ENCODE measurements at places on chromosomes 12 and 14.

GRCh38 chr12:102483466-102483865, 3.1 kb upstream of the IGF1 start:
- DNase-seq: peak; percentile 14

DNA sequence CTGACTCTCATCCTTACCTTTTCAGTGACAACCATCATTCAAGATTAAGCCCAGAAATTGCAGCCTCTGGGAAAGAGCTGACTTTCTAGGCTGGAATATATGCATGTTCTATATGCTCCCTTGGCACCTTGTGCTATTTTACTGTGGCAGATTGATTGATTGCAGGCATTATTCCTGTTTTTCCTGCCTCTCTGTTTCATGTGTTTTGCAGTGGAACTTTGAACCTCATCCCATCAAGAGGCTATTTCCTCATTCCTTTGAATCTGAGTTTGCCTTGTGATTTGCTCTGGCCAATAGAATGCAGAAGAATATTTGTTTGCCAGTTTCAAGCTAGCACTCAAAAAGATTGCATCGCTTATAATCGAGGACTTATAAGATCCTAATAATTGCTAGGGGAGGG, 174.8 kb upstream of the DCN start:
- no peak for DNase-seq

DNA sequence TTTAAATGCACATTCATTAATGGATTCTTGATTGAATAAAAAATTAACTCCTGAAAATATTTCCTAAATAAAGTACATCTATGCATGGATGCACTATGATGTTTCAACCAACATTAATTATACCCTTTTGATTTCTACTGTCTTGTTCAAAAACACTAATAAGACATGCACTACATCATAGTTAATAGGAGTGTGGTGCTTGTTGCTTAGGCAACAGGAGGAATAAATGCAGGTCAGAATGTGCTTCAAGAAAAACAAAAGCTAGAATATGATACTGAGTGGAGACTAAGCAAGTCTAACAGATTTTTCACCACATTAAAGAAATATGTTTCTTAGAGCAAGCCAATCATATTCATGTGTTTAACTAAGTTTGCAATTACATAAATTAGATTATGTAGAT, 495.8 kb upstream of the GARIN6 start:
- DNase-seq: no peak

GRCh38 chr12:124406043-124406442, 111.2 kb downstream of the RFLNA start:
- no peak for DNase-seq

DNA sequence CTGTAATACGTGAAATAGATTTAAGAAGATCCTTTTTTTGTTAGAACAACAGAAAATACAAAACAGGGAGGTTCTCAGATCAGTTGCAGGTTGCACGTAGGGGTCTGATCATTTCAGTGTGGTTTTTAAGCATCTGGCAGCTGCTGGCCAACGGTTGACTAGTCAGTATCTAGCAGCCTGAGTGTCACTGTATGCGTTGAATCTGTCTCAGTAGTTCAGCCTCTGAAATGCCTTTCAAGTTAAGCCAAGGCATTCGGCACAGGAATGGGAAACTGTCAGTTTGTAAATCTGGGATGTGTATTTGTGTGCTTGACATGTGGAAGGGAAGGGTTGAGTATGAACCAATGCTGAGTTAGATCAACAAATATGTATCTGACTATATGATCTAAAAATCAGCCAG, 165.9 kb downstream of the CACNA1C start:
- no peak for DNase-seq

DNA sequence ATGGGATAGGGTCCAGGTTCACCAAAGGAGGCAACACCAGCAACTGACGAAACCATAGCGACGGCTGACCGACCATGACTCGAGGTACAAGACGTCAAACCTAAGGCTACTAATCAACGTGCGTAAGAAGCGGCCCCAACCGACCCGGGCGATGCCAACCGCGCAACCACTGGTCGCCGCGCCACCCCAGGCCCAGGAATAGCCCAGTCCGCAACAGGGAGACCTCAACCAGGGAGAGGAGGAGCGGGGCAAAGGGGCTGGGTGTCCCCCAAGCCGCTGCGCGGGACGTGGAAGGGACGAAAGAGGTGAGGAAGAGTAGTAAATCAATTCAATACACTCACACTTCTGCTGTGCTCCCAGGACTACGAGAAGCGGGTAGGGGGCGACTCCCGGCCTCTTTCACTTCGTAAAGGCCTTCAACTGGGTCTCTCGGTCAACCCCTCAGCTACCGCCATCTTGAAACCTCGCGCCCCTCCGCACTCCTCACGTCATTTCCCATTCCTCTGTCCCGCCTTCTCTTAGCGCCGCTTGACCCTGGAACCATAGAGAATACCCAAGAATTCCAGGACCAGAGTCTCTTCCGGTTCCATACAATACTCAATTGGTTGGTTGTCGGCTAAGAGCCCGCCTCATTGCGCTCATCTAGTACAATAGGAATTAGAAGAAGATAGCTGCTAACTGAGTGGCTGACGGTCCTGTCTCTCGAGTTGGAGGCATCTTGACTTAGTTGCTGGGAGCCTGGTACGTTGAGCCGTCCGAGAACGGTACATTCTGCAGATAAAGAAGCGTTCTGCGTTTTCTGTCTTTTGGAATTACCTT, at the start of the genes C12orf60 and WBP11:
TSS of gene C12orf60 (plus strand) at position 660 of the 819 bp plus-strand sequence. CDS start 19,266 bp downstream, outside the sequence.
TSS of gene WBP11 (minus strand) at position 468 of the 819 bp plus-strand sequence. CDS start 2,095 bp downstream, outside the sequence.
- peak; percentile 94 for DNase-seq

DNA sequence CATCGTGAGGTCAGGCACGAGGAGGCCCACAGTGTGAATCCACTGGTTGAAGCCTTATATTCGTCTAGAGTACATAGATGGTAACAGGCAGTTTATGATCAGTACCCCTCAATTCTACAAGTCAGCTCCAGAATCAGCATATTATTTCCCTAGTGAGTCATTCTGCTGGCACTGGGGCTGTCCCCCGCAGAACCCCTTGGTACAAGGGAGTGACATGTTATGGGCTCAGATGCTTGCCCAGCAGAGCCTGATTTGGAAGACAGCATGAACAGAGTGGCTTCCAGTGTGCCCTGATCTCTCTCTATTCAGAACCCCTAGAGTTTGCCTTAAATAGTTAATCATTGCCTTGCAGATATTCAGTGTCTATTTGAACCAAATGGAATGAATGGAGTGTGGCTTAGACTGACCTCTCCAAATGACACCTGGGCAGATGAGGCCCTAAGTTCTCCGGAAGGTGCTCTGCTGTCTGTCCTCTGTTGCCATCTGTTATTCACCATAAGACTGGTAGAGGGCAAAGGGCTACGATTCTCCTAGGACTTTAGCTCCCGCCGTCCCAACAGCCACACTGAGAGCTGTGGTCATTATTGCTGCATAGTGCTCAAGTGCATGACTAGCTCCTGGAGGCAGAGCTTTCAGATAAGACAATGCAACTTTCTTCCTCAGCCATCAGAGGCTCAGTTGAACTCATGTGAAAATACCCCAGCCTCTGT, 41.1 kb downstream of the CACNA2D4 start:
- DNase-seq: no peak

GRCh38 chr12:12885096-12885792, 6.1 kb upstream of the GPRC5A start:
- DNase-seq: no peak

DNA sequence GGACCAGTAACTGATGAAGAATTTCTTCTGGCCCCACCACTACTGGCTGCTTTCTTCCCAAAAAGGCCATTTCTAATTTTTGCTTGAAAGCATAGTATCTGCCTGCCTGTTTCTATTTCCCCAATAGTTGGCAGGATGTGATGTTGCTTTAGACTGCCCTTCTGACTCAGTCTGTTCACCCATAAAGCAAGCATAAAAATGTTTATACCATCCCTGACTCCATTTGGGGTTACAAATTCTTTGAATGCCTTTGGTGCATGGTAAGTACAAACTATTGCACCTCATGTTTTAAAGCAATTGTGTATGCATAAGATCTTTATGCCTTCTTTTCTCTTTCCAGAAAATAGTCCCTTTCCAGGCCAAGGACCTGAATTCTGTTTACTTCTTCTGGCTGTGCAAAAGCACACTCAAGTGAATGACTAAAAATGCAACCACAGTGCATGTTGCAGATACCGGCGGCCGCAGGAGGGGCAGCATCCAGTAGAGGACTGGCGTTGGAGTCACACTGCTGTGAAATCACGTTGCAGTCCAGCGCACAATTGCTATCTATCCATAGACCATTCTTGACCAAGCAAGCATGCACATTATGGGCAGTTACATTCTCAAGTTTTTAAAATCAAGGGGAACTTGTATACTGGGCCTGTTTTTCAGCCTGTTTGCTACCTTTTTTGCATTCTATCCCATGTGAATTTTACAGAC, 82.4 kb downstream of the SLC5A8 start:
- DNase-seq: no peak

GRCh38 chr12:57469296-57470164, 9.9 kb downstream of the GLI1 start:
- DNase-seq: no peak

GRCh38 chr12:106149096-106149784, 10.5 kb upstream of the NUAK1 start:
- DNase-seq: peak; percentile 18
